ENCODE measurements at places on chromosomes 11 and 22.
A peak's percentile ranks its signal among the peaks of the same experiment; 100 is the strongest.

GRCh38 chr11:117384045-117384444, 56.4 kb downstream of the CEP164 start:
- peak; percentile 85 for DNase-seq

DNA sequence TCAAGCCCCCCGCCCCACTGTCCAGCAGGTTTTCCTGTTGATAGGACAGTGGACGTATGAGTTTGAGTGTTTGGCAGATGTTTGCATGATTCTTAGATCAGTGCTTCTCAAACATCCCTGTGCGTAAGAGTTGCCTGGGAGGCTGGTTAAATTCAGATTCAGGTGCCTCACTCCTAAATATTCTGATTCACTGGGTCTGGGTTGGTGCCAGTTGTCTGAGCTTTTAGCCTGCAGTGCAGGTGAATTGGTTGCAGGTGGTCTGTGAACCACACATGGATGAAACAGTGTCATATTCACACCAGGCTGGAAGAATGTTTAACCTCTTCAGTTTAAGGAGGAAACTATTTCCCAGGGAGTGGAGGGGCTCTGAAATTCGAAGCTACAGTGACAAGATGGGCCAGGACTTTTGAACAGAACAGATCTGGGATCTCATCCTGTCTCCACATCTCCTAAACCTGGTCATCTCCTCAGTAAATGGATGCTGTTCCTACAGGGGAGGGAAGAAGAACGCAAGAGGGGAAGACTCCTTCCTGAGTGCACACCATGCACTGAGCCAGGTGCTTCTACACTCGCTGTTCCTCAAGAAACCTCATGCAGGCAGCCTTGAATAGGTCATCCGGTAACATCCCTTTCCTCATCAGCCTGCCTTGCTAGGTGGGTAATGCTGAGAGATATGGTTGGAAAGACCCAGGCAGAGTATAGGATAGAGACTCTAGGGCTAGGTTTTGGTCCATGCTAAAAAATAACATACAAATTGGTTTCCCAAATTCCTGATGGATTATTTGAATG, 47.8 kb downstream of the TEAD1 start:
- DNase-seq, result no peak

- DNase-seq, result no peak
Measured at GRCh38 chr11:86579406-86579731, 93.0 kb downstream of the ME3 start.

- no peak for DNase-seq
Measured at GRCh38 chr11:74669211-74670160, 61.7 kb downstream of the CHRDL2 start.

GRCh38 chr11:130583801-130584211, 135.4 kb downstream of the ADAMTS15 start:
- DNase-seq, result no peak

Measured in Daoy (cell line).